Diencephalon (tissue), 1 donor: ENCODE measurements at places on chromosomes 13 and 19. TPM values are rescaled to one million over a fixed set of nuclear protein-coding genes. Genes with fewer than 3 reads are reported as not detected.

The HIPK4 gene
- not detected for total RNA-seq

The CILP2 gene
- 1.8 TPM for total RNA-seq

The CCNA1 gene
- total RNA-seq, result 12.5 TPM

The ATCAY gene
- 105 TPM for total RNA-seq

The RFPL4A gene
- not detected for total RNA-seq

The F10 gene
- total RNA-seq, result 0.69 TPM

The ZMYM2 gene
- 141 TPM for total RNA-seq

The ZNF439 gene
- 32.3 TPM for total RNA-seq

The GAPDHS gene
- not detected for total RNA-seq

The RDH8 gene
- total RNA-seq, result not detected

The CRX gene
- not detected for total RNA-seq

The OSCAR gene
- total RNA-seq, result 0.46 TPM

The GJB2 gene
- total RNA-seq, result 4.2 TPM

The CEACAM7 gene
- not detected for total RNA-seq

The CPB2 gene
- total RNA-seq, result not detected

The ZNF418 gene
- total RNA-seq, result 47.1 TPM
